SIG-M5 (cell line): ENCODE measurements at places on chromosomes 2 and 18.

- no peak for DNase-seq
Measured at GRCh38 chr2:42171396-42171980, 2.3 kb downstream of the EML4 start.

DNA sequence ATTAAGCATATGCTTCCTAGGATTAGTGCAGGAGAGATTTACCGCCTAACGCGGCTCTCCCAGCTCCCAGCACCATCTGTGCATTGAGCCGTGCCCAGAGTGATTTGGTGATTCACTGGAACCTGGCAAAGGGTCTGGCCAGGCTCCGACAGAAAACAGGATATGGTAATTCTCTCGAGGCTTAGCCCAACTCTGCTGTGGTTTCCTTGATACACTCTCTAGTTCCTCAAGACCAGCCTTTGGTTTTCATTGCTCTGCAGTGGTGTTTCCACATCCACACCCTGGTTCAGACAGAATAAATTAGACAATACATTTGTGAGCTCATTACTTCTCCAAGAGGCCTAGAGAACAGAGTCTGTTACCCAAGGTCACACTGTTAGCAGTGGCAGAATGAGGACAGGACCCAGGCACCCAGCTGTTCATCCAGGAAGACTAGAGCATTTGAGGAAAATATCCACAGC is 23.0 kb upstream of the SMAD2 start:
- peak; percentile 89 for DNase-seq

- no peak for DNase-seq
Measured at GRCh38 chr2:86174445-86174844, 20.8 kb downstream of the IMMT start.

DNA sequence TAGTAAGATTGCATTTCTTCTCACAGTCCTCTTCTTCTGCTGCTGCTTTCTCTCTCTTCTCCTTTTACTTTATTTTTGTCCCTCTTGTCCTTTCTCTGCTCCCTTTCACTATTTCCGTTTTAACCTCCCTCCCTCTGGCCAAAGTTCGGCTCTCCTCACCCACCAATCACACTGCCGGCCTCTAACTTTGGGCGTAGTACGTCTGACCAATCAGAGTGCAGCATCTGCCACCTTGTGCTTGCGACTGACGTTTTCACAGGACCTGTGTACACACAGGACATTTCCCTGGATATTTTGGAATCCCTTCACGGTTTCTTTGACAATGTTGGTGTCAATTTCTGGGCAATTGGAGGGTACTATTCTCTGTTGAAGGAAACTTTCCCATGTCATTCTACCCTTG is 22.6 kb upstream of the ICOS start:
- no peak for DNase-seq

DNA sequence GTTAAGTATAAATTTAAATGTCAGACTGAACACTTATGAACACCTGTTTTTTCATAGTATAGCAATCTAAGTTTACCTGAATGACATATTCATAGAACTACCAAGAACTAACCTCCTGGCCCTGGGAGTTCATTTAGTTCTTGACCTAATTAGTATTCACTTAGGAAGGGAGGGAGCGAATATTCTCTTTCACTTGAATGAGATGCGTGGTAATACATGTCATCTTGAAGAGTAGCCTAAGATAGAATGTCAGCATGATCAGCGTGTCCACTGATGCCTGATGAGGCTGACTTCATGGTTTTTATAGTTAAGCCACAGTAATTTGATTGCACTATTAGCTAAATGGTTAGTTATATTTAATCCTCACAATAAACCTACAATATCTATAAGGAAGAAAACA is 13.3 kb downstream of the NDUFAF7 start:
- DNase-seq = no peak

DNA sequence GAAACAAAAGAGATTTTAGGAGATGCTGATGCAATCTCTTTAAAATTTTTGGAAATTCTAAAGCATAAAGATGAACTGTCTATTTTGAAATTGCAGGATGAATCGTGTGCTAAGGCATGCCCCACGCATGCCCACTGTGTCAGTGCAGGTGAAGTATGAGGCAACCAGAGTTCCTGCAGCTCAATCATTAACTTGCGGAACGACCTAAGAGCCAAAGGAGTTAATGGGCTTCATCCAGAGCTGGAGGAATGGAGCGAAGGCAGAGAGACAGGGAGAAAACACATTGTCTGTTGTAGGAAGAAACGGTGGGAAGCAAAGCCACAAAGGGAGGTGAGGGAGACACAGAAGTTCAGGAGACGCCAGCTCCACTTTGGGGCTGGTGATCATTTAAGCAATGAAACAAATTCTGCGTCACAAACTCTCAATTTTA is 265.2 kb downstream of the CCDC85A start:
- DNase-seq = no peak

DNA sequence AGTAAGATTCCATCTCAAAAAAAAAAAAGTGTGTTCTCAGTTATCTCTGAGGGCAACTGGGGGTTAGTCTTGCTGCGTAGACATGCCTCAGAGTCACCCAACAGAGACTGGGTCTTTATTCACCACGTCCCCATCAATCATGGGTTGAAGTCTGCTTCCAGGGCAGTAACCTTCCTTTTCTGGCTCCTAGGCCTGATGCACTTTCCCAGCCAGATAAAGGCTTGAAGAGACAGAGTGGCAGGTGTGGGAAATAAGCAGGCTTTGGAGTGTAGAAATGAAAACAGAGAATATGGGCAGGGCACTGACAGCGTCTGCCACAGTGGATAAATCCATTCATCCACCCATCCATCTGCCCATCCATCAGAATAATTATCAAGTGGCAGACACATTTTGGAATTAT is 134.1 kb upstream of the LGALSL start:
- DNase-seq = no peak

DNA sequence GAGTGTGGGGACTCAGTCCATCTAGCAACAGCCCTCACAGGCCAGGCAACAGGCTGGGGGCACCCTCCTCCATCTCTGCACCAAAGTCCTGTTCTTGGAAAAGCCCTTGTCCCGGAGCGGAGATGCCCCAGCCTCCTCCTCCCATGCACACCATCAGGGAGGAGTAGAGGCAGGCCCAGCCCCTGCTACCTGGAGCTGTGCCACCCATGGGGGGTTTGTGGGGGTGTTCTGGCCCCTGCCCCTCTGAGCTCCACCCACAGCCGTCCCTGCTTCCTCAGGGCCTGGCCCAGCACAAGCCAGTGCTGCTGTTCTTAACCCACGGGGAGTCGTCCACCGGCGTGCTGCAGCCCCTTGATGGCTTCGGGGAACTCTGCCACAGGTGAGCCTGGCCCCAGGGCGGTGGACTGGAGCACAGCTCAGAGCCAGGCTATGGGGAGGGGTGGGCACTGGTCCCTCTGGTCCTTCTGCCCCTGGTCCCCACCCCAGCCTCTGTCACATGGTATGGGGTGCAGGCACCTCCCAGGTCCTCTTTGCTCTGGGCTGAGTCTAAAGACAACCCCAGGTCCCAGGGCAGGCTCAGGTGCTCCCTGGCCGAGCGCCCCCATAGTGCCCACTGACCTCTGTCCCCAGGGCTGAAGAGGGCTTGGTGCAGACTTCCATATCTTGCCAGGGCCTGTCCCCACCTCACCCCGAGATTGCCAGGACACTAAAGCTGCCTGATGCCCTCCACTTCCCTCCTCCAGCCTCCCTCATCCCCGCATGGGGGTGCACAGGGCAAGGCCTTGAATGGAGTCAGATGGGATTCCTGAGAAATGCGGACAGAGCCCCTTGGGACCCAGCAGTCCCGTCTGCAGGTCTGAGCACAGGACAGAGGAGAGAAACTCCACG is 2.7 kb downstream of the AGXT start:
- DNase-seq = no peak

DNA sequence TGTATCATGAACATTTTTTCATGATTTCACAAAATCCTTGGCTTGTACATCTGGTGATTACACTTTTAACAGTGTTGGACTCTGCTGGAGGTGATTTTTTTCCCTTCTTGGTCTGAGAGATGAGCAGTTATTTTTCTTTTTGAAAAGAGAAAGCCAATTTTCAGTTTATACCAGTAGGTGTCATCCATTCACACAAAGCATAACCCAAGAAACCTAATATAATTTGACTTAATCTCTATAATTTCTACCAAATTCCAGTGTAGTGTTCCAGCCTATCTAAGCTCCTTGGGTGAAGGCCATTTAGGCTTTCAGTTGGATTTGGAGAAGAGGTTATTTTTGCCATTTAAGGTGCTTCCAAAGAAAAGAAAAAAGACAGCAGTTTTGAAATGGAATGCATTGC is 7.7 kb upstream of the ICOS start:
- DNase-seq = no peak

DNA sequence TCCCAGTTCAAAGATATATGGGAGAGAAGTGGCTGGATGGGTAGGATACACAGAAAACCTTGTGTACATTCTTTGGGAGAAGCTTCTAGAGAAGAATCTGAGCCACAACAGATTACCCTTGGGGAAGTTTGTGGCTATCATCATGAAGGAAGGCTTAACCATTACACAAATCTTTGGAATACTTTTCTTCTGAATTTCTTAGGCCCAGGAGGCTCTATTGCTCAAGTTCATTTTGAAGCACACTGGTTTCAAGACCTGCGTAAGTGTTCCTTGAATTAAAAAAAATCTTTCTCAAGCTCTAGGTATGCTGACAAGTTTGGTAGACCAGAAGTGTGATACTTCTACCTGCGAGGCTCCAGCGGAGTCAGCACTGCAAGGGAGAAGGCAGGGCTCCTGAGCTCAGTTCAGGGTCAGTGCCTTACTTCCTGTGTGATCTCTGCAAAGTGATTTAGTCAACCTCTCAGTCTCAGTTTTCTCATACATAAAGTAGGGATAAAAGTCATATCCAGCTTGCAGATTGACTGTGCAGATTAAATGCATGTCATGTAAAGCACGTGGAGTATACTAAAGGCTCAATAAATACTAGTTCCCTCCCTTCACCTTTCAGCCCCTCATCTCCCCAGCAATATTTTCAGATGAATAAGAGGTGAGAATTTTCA is 438.6 kb downstream of the DLGAP1 start:
- DNase-seq = no peak

DNA sequence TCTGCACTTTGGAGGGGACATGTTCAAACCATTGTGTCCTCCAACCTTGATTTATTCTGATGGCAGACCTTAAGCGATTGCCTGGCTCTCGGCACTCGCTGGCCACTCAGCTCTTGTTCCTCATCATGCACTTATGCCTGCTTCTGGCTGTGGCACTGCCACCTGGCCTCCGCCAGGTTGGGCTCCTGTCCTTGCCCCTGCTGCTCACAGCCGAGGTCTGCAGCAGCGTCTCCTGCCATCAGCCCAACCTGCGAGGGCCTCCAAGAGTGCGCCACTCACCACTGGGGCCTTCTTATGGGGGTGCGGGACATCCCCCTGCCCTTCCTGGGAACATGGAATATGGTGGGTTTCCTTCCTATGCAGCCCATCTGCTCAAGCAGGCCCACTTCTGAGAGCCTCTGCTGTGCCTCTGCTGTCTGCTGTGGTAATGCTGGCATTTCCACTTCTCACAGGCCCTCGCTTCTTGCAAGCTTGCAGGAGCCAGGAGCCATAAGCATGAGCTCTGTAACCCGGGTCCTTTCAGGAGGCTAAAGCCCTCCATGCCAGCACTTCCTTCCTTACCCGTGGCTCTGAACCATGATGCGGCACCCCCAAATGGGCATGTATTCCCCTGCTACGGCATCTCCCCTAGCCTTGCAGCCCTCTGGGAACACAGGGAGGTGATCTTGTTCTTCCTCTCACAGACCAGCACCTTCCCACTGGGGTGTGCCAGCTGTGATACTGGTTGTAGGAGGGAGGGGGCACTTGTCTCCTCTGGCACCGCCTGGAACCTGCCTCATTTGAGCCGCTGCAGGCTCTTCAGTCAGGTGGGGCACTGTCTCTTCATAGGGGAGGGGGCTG is 58.6 kb upstream of the HS6ST1 start:
- no peak for DNase-seq
